ENCODE measurements at places on chromosomes 2 and 18. TPM values are rescaled to one million over a fixed set of nuclear protein-coding genes. Genes with fewer than 3 reads are reported as not detected.

Gene AMER3
- total RNA-seq, result not detected

Gene ABHD1
- total RNA-seq, result 0.24 TPM

Gene ZNF804A
- total RNA-seq, result 0.12 TPM

Gene RIT2
- not detected for total RNA-seq

Gene PSMA8
- total RNA-seq, result not detected

Gene DYSF
- 1.8 TPM for total RNA-seq

Gene TXNDC2
- total RNA-seq, result 0.12 TPM

Gene TUBA4B
- total RNA-seq, result not detected

Gene SPAST
- 19.4 TPM for total RNA-seq

Gene ZNF2
- 6.2 TPM for total RNA-seq

Gene CNDP1
- not detected for total RNA-seq

Gene IL36G
- total RNA-seq, result not detected

Gene CD226
- total RNA-seq, result 1.5 TPM

Gene CPSF3
- total RNA-seq, result 36.0 TPM

Gene MAP2
- total RNA-seq, result 23.2 TPM

Gene CAPN13
- total RNA-seq, result not detected

Gene NMS
- not detected for total RNA-seq

Gene RAB17
- not detected for total RNA-seq

Gene CXCR1
- not detected for total RNA-seq

Gene KCNIP3
- 25.6 TPM for total RNA-seq

Gene THSD7B
- total RNA-seq, result not detected

Gene AAMP
- total RNA-seq, result 73.2 TPM

Gene ZNF396
- total RNA-seq, result 1.2 TPM

Gene NAT8
- not detected for total RNA-seq

Gene ROCK1
- 40.3 TPM for total RNA-seq

Gene CHMP1B
- total RNA-seq, result 47.0 TPM

Gene PRKAG3
- total RNA-seq, result not detected

Gene METTL21A
- total RNA-seq, result 16.1 TPM

Gene PTMA
- total RNA-seq, result 477 TPM
